ENCODE measurements at places on chromosomes 16 and 17.

DNA sequence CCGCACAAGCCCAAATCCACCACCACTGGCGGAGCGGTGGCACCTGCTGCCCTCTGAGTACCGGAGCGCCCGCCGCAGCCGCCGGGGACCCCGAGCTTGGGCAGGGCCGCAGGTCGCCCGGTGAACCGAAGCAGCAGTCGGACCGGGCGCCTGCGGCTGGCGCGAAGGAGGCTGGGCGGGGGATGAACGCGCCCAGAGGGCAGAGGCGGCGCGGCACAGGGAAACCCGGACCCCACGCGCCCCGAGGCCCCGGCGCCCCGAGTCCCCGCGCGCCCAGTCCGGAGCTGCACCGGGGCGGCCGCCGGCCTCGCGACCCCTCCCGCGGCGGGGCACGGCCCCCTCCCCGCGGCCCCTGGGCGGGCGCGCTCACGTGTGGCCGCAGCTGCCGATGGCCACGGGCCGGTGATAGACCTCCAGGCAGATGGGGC is 393 bp downstream of the RNF166 start:
- DNase-seq, result no peak

DNA sequence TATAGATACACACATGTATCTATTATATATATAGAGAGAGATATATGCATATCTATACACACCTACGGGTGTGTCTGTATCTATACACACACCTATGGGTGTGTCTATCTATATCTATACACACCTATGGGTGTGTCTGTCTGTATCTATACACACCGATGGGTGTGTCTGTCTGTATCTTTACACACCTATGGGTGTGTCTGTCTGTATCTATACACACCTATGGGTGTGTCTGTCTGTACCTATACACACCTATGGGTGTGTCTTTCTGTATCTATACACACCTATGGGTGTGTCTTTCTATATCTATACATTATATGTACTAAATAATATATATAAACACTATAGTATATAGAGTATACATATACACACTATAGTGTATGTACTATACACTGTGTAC is 738.5 kb downstream of the MAF start:
- DNase-seq, result no peak

DNA sequence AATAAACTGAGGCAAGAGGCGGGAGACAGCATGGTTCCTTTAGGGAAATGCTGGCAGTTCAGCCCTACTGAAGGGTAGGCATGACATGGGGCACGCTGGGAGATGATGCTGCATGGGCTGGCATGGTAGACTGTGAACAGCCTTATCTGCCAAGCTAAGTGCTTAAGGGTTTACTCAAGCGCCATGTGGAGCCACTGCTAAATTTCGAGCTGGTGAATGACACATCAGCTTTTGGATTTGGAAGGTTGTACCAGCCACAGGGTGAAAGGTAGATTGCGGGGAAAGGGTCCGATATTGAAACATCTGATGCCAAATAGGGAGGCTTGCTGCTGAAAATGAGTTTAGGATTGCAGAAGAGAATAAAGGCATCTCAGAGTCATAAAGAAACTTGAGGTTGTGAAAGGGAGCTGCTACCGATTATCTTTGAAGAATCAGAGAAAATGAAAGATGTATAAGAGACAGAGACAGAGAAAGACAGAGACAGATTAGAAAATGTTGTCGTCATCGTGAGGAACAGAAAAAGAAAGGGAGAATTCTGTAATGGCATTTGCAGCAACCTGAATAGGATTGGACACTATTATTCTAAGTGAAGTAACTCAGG is 16.3 kb downstream of the PIK3R5 start:
- no peak for DNase-seq

- peak; percentile 76 for DNase-seq
These were observed 184.8 kb upstream of the GSE1 start for GRCh38 chr16:85428168-85428898.

GRCh38 chr17:34386343-34386696 is 23.3 kb upstream of the CCL1 start:
- no peak for DNase-seq

- DNase-seq, result no peak
These were observed 142.0 kb upstream of the CORO6 start for GRCh38 chr17:29764748-29765147.

DNA sequence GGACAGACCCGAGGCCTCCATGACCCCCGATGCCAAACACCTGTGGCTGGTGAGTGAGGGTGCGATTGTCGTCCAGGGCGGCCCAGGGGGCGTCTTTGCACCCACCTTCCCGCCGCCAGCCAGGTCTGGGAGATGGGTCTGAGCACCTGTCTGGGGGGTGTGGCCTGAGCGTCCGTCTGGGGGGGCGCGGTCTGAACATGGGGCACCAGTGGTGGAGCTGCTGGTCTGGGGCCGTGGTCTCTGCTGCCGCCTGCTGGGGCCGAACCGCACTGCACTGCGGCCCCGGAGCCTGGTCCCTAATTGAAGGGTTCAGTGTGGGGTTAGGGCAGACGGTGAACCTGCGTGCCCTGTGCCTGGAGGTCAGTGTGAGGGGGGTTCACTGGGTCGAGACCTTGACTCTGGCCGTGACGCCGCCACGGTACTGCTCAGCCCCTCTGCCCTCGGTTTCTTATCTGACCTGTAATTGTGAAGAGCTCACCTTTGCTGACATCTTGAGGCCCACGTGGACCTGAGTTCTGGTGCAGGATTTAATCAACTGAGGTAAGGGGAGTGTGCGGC is 12.6 kb upstream of the TCF25 start:
- DNase-seq, result peak; percentile 88

GRCh38 chr17:5686074-5686635 is 101.8 kb upstream of the NLRP1 start:
- no peak for DNase-seq

GRCh38 chr16:78755751-78756661 is 656.6 kb downstream of the WWOX start:
- DNase-seq, result no peak

- DNase-seq, result peak; percentile 94
These were observed 6.6 kb downstream of the KCNAB3 start for GRCh38 chr17:7922845-7923628.

- DNase-seq, result peak; percentile 15
These were observed 17.0 kb downstream of the FAM117A start for GRCh38 chr17:49746791-49747490.

GRCh38 chr17:48241770-48242497 is 134.4 kb downstream of the SNX11 start:
- DNase-seq, result no peak

DNA sequence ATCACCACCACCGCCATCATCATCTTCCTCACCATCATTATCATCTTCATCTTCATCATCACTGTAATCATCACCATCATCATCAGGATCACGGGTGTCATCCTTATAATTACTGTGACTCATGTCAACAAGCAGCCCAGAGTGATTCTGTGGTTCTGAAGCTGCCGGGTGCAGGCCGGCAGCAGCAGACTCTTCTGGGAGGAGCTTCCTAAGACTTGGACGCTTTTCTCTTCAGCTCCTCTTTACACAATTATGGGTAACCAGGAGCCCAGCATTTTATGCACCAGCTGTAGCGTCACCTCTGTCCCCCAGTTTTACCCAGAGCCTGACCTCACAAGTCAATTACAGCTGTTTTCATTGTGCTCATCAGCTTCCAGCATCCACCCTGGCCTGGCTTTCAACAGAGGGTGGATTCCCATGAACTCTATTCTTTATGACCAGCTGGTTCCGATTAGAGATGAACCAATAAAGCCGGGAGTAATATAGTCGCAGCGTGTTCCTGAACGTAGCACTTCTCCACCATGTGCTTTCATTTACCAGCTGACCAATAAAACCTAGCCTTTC is 275.8 kb downstream of the FOXL1 start:
- DNase-seq, result no peak

DNA sequence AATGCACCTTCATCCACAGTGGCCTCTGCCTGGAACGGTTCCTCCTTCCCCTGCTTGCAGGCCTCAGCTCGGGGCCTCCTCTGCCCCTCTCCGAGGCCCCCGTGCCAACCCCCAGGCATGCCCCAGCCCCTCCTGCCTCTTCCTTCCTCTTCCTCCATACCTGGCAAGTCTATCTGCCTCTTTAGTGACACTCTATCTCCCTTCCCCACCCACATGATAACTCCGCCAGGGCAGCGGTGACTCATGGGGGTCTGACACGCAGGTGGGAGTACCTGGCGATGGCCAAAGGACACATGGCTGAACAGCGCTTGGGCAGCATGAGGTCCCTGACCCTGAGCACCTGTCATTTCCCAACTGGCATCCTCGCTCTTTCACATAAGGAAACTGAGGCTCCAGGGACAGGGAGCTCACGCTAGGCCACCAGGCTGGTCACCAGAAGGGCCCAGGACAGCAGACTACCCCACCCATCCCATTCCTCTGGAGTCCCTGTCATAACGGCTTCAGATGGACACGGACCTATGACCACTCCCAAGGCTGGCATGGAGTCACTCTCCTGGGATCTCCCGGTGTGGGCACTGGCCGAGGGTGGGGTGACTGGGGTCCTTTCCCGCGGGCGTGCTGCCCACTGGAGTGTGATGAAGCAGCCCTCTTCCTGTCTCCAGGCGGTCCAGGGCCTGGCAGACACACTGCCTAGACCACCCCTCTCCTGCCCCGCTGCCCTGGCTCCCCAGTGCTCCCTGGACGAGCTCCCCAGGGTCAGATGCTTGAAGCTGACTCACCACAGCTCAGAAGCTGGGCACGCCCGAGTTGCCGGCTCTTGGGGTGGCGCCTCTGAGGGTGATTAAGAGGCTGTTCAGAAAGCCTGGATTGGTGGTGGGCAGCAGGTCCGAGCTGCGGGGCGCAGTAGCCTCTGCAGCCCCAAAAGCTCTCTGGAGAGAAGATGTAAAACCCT is 100.6 kb downstream of the ENGASE start:
- DNase-seq, result no peak

GRCh38 chr17:14340857-14341754 is 40.2 kb downstream of the HS3ST3B1 start:
- no peak for DNase-seq

DNA sequence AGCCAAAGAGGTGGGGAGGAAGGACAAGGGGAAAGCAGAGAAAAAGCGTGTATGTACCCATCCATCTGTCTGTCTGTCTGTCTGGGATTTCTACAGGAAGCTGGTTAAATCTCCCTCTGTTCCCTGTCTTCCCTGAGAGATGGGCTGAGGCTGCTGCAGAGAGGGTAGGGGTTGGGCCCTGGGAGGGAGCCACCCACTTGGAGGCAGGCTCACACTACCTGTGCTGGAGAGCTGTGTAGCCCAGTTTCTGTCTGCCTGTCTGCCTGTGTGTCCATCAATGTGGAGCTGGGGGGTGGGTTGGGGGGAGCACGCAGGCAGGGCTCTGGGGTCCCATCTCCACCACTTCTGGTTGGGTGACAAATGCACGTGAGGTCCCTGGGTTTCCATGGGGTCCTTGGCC is 18.6 kb upstream of the C17orf113 start:
- DNase-seq, result no peak

GRCh38 chr17:82439829-82440365 is 10.7 kb downstream of the CYBC1 start:
- no peak for DNase-seq

- DNase-seq, result no peak
These were observed 43.7 kb downstream of the SEC14L1 start for GRCh38 chr17:77184474-77184873.

- no peak for DNase-seq
These were observed 46.7 kb downstream of the FOXL1 start for GRCh38 chr16:86625029-86625428.

- no peak for DNase-seq
These were observed 7.2 kb downstream of the TP53I13 start for GRCh38 chr17:29575511-29576213.

GRCh38 chr17:40218006-40218739 is 931 bp upstream of the WIPF2 start:
- DNase-seq, result no peak

DNA sequence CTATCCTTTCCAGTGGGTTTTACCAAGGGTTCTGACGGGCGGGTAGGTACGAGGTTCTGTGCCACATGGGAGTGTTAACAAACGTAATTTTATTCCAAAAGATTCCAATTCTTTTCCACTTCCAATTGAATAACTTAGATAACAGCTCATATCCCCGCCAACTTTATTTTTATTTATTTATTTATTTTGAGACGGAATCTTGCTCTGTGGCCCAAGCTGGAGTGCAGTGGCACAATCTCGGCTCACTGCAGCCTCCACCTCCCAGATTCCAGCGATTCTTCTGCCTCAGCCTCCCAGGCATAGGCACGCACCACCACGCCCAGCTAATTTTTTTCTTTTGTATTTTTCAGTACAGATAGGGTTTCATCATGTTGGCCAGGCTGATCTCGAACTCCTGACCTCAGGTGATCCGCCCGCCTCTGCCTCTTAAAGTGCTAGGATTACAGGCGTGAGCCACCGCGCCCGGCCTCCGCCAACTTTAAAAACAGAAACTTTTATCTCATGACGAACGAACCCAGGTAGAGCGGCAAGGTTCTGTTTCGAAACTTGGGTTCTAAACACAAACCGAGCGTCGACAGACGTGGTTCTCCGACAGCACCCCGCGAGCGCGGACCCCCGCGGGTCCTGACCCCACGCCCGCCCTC is 613 bp downstream of the ECI1 start:
- peak; percentile 47 for DNase-seq

GRCh38 chr17:35088356-35088880 is 24.9 kb upstream of the RFFL start:
- peak; percentile 58 for DNase-seq

DNA sequence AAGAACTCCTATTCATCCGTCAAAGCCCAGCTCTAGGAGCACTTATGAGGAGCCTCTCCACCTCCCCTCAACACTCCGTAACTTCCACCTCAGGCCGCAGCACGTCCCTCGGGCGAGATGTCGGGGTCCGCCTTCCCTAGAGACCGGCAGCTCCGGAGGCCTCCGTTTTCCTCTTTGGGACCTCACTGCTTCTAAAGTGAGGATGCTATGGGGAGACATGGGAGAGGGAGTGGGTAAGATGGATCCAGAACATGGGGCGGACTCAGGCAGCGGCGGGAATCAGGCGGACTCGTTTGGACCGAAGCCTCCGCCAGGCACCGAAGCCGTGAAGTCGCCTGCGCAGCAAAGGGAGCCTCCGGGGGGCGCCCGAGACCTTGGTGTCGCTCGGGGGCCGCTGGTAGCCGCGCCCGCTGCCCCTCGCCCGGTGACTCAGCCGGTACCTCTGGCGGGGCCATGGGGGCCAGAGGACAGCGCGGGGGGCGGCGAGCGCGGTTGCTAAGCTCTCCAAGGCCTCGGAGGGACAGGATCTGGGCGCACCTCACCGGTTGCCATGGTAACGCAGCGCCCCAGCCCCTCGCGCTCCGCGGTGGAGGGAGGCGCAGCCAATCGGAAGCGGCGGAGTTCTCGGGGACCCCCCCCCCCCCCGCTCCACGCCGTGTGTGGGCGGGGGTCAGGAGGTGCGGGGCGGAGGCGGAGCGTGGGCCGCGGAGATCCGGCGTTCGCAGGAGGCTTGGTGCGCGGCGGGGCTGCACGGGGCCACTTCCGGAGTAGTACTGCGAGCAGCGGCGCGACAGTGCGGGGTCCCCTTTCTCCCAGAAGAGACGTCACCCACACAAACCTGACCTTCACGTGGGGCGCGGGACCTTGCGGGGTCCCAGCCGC is 1.3 kb upstream of the HIC1 start:
- DNase-seq, result peak; percentile 88

Data from GM23338 (cell line).